ENCODE measurements at places on chromosomes 2 and 18.

- DNase-seq: no peak
Measured at GRCh38 chr2:10482460-10482859, 34.3 kb upstream of the ODC1 start.

GRCh38 chr2:70728128-70728527 lies 39.9 kb downstream of the ADD2 start:
- no peak for DNase-seq

DNA sequence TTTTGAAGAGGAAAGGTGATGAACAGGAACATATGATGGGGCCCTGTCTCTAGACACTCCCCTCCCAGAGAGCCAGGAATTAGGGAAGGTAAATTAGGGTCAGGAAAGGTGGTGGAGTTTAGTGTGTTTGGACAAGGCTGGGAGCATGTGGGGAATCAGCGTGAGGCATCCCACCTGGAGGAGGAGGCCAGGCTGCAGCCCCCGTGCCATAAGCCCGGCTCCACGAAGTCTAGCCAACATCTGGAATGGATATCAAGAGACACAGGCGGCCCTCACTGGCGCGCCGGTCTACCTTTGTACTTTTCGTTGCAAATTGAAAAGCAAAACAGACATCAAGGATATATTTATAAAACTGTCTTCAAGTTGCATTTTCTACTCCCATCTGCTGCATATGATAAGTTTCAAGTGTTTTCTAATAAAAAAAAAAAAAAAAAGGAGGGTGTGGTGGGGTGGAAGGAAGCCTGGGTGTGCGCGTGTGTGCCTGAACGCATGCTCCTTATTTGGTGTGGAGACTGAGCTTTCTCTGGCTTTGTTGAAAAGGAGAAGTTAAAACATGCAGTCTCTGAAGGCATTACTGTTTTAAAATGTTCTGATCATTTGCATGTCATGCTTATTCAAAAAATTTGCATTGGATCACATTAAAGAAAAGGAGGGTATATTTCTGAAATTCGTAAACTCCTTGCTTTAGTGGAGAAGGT lies 546.7 kb upstream of the ID2 start:
- DNase-seq: no peak

DNA sequence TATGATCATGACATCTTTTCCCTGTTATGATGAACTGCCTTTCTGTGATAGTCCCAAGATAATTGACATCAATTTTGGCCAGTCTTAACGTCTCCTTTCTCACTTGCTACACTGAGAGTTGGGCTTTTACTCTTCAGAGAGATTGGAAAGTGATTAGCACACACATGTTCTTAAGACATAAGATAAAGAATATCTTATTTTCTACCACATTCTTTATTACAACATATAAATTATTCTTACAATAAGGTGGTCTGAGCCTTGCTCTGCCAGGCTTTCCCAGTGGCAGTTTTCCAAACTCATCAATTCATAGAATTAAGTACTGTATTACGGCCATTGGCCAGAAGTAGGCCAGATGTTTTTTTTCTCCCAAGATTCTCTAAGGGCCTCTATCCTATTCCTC lies 5.7 kb upstream of the DSC3 start:
- DNase-seq: no peak

DNA sequence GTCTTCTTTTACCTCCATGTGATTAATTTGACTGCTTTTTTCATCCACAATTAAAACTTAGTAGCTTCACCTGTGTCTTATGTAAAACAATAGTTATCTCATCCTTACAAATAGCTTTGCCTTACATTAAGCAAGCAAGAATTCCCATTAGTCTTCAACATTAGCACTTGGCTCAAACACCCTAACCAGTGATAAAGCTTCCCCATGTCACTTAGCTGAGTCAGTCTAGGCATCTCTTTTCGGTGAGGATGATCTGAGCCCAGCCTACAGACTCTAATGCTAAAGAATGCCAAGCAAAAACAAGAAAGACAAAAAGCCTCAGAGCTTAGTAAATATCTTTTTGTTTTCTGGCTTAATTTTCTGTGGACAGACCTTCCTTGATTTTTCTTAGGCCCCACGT lies 26.1 kb downstream of the GAD1 start:
- DNase-seq: no peak

- DNase-seq: no peak
Measured at GRCh38 chr2:174959787-174960186, 45.4 kb downstream of the CHN1 start.

DNA sequence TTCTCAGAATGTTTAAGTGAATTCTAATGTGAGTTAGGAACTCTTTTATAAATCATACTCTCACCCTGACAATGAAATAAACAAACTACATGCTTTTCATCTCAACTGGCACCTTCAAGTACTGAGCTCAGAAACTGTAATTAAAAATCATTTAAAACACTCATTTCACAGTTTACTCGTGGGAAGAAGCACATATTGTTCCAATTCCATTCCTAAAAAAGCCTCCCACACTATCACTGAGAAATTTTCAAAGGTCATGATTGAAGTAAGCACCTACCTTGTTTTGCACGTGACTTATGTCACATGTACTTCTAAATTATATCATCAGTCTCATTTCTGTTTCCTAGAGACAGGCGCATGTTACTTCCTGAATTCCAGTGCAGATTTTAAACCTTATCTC lies 678.1 kb upstream of the SLC8A1 start:
- no peak for DNase-seq

- DNase-seq: no peak
Measured at GRCh38 chr2:71607151-71607889, 154.0 kb downstream of the DYSF start.

- no peak for DNase-seq
Measured at GRCh38 chr2:60509066-60509465, 44.4 kb downstream of the BCL11A start.

DNA sequence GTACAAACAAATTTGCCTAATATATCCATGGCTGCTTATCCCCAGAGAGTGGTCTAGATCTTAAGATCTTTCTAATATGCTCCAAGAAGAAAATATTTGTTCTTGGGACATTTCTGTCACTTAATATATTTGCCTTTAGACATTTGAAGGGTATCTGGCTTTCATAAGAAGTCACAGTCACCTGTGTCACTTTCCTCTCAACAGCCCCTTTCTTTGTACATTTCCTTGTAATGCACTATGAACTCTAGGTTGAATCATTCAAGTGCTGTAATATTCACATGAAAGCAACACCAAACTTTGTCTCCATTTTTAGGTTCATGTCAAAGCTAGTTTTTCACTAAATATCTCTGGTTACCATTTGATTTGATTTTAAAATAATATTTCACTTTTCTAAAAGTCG lies 41.4 kb upstream of the NABP1 start:
- no peak for DNase-seq

DNA sequence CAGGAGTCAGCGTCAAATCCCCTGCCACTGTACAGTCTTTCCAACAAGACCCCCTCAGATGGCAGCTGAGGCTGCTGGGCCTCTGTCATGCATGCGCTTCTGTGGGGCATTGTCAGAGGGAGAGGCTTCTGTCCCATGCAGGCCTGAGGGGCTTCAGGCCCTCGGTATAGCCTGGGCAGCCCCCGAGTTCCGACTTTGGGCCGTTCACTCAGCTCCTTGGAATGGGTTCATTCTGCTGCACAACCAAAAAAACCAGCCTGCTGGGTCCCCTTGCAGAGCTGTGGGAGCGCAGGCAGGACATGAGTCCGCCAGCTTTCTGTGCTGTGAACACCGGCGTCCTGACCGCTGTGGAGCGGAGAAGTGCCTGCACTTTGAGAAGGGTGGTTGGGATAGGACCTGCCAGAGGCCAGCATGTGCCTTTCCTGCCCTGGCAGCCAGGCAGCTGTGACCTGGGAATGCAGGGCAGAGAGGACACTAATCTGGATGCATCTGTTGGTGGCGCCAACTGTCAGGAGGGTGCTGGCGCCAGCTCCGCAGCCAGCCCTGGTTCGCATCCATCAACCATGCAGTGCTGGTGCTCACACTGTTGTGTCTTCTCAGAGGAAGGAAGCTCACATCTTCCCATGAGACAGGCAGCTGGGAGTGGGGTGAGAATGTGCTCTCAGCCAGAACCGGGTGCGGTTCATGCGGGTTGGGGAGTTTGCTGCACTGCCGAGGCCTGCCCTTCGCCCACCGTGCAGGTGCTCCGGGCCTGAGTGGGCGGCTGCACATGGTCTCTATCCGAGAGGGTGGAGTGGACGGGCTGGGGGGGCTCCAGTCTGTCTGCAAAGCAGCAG lies 14.3 kb downstream of the ARHGEF4 start:
- DNase-seq: no peak

- no peak for DNase-seq
Measured at GRCh38 chr2:46828491-46829230, 86.9 kb downstream of the MCFD2 start.

GRCh38 chr2:134790487-134790886 lies 47.9 kb upstream of the ACMSD start:
- DNase-seq: no peak

DNA sequence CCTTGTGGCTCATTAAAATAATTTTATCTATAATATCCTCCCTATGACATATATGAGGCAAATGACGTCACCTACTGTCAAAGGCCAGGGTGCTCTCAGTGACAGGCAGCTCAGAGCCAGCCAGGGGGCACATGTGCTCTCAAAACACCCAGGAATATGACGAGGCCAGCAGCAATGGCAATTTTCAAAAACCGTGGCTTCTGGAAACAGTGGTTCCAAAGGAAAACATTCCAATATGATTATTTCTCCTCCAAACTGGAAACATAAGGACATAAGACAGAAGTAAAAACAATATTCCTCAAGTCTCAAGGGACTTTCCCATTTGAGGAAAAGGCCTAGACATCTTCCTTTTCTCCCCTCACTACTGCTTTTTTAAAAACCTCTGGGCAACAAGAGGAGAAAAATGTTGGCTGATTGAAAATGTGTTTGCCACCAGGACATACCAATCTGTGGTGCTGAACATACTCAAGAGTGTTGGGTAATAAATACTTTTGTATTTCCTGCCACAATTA lies 40.8 kb downstream of the RNF152 start:
- no peak for DNase-seq

DNA sequence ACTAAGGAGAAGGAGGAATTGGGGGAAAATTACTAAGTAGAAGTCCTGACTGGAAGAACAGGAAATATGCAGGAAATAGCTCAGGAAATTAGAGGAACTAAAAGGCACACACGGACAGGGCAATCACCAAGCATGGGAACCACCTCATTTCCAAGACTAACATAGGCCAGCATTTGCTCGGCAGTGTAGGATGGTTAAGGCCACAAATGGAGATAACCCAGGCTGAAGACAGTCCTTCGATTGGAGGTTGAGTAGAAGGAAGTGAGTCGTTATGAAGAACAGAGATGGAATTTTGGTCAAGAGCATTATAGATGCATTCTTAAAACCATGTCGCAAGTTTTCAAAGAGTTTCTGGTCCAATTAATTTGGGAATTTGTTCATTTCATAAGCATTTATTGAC lies 401.4 kb downstream of the ALK start:
- DNase-seq: no peak

DNA sequence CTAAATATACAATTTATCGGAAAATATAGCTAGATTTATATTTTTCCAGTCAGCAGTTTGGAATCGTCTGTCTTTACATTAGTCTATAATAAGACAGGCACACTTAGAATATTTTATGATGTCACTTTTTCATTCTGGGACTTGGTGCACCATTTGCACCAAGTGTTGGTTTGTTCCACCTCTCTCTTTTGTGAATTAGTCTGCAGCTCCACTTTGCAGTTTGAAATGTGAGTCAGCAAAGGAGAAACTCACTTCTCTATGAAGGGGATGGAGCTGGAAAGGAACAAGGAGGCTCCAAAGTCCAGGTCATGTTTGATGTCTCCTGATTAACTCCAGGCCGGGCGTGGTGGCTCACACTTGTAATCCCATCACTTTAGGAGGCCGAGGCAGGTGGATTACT lies 63.8 kb upstream of the RTN4 start:
- no peak for DNase-seq

- no peak for DNase-seq
Measured at GRCh38 chr2:34121076-34121475, 522.0 kb upstream of the FAM98A start.

- no peak for DNase-seq
Measured at GRCh38 chr2:233991196-233991595, 59.3 kb upstream of the SPP2 start.

DNA sequence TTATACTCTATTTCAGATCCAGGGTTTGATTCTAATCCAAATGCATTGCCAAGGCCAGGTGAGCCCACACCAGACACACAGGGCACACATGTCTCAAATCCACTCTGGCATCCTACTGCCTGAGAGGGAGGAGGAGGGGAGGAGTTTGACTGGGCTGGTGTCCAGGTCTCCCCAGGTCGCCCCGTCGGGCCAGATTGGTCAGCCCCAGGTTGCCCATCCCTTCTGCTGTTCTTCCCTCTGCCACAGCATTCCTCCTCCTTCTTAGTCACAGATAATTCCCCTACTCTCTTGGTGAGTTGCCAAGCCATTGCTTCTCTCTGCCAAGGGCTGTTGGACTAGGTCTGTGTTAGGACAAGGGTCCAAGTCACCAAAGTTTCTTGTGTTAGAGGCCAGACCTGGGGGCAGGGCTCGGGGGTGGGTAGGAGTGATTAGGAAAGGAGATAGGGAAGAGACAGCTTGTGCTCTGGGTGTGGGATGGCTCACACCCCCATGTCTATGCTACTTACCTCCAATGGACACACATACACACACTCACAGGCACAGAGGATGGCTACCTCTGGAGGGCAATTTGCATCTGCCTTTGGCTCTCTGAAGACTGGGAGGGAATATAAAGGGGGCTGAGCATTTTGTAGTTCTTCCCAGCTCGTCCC lies 2.5 kb upstream of the EGR4 start:
- DNase-seq: no peak

GRCh38 chr2:127535422-127535901 lies at the start of gene MYO7B:
MYO7B (plus strand) TSS chr2:127535683; CDS start chr2:127559723, 24,040 bp downstream.
- DNase-seq: no peak

DNA sequence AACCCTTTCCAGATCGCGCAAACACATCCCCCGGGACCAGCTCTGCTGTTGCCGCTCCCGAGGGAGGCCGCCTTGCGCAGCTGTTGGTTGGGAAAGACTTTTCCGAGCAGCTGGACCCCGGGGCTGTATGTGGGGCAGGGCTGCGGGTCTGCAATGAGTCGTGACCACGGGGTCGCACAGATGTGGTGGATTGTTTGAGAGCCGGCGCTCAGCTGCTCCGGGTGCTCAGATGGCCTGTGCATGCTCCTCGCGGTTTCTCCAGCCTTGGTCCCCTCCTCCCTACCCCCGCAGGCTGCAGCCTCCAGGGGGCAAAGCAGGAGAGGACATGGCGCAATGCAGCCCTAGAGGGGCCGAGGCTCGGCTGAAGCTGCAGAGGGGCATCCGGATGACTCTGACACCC lies 105.2 kb upstream of the OTOS start:
- no peak for DNase-seq

DNA sequence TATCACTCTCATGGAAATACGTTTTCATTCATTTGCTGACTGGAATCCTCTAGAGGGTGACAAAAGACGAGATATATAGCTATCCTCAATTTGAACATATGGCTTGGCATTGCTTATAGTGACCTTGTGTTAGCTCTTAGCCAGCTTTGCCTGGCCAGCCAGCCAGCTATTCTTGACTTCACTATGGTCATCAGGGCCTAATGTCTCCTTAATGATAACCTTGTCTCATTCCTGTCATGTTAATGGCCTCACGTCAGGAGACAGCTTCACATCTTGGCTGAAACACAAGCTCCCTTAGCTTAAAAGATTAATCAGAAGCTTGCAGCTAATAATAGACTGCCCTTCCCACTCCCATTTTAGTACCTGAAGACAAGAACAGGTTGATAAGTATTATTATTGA lies 1517.5 kb upstream of the PIK3C3 start:
- DNase-seq: no peak

GRCh38 chr18:79480171-79481045 lies 84.7 kb downstream of the NFATC1 start:
- DNase-seq: no peak

GRCh38 chr2:23273786-23274185 lies 111.2 kb upstream of the KLHL29 start:
- DNase-seq: no peak

- DNase-seq: no peak
Measured at GRCh38 chr2:30234180-30234971, 3.0 kb downstream of the LBH start.

Data from NCI-H2107 (cell line).